ENCODE measurements at places on chromosomes 5 and 9. TPM values are rescaled to one million over a fixed set of nuclear protein-coding genes. Genes with fewer than 3 reads are reported as not detected.

Gene ZNF618
- total RNA-seq: 9.2 TPM

Gene FCN2
- total RNA-seq: not detected

GRCh38 chr9:137305060-137305797, 3.2 kb upstream of the NRARP start:
- H3K4me3 ChIP-seq: no peak overlapping the region
- no peak overlapping the region for H3K27ac ChIP-seq
- H3K36me3 ChIP-seq: no peaks in the 10 kb centered on the region

DNA sequence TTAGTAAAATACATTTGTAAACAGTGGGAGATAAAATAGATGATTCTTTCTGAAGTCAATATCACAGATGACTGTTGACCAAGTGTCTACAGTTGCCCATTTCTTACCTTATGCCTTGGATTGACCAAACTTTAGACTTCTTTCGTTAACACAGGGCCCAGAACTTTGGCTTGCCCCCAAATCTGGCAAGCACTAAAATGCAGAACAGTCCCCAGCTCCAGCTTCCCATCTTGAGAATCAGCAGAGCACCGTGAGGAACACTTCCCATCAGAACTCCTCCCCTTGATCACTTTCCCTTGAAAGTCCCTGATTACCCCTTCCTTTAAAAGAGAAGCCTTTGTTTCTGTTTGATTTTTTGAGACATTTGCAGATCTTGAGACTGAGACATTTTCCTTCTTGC, 1039.9 kb downstream of the TLE1 start:
- H3K4me1 ChIP-seq: no peaks in the 10 kb centered on the region
- H3K27ac ChIP-seq: no peak overlapping the region
- DNase-seq: no peak
- H3K27me3 ChIP-seq: no peaks in the 10 kb centered on the region

Measured in natural killer cell (primary cell).